ENCODE measurements at places on chromosomes 12 and 14.

GRCh38 chr12:52014567-52015530 lies 8.1 kb downstream of the TAMALIN start:
- no peak for DNase-seq

DNA sequence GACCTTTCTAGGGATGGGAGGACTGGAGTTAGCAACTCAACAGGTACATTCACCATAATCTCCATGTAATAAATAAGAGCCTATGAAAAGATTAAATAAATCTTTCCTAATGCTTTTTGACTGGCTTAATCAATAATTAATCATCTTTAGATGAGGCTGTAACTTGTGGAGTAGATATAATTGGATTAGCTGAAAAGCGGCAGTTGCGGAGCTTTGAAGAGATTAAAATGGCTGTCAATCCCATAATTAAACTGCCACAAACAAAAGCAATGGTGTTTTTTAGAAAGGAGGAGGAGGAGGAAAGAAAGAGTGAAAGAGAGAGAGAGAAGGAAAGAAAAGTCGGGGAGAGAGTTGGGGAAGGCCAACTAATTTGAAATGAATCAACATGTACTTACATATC lies 70.7 kb upstream of the TMEM263 start:
- no peak for DNase-seq

DNA sequence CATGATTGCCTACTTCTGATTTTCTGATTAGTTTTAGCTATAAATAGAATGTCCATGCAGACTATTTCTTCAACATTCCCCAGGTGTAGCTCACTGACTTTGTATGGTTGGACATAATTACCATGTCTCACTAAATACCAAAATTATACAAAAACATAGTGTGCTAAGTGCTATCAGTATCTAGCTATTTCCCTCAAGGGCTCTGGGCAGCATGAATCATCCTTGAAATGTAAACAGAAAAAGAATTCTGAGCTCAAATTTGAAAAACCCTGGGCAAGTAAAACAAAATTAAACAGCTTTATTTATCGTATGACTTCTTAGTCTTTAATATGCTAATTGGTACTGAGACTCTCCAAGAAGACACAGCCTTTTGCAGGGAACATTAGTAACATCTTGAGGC lies 82.9 kb downstream of the SPATA7 start:
- no peak for DNase-seq

- DNase-seq = no peak
These were observed 8.5 kb downstream of the RACGAP1 start for GRCh38 chr12:50016501-50017475.

GRCh38 chr12:94602024-94602423 lies 48.3 kb downstream of the TMCC3 start:
- DNase-seq = no peak

GRCh38 chr14:89574420-89574819 lies 157.4 kb upstream of the FOXN3 start:
- no peak for DNase-seq

GRCh38 chr14:65496178-65496993 lies 83.9 kb downstream of the FUT8 start:
- DNase-seq = no peak

- no peak for DNase-seq
These were observed 10.0 kb downstream of the NUAK1 start for GRCh38 chr12:106128585-106129328.

- no peak for DNase-seq
These were observed 60.7 kb downstream of the SPPL3 start for GRCh38 chr12:120843472-120843871.

- DNase-seq = no peak
These were observed 15.9 kb downstream of the PACS2 start for GRCh38 chr14:105330491-105330895.

DNA sequence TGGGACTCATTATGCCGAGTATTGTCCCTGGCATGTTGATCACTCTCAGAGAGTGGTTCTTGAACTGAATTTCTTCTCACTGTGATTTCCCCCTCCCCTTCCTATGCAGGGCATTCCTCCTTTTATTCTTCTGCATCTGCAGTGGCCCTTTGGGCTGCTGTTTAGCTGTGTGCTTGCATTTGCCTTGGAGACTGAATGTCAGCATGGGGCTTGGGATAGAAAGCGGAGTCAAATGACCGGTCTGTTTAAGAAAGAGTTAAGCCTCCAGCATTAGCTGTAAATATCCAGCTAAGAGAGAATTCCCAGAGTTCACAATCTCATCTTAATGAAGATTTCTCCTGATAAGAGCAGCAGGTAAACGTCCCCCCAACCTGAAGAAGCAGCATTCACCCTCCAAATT lies 65.6 kb upstream of the RMST start:
- no peak for DNase-seq

DNA sequence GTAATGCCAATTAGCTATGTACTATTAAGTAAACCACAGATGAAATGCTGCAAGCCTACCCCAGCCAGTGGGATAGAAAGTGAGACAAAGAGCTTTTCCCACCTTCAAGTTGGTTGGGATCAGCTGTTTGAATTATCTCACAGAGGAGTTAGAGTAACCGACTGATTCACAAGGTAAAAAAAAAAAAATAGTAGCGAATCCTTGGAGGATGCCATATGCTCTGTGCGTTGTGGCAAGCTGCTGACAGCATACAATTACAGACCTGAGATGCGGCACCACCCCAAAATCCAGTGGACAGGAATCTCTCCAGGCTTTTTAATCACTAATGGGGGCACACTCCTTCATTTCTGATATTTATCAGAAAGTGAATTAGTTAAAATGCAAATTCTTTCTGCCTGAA lies 157.0 kb upstream of the RMST start:
- DNase-seq = no peak

DNA sequence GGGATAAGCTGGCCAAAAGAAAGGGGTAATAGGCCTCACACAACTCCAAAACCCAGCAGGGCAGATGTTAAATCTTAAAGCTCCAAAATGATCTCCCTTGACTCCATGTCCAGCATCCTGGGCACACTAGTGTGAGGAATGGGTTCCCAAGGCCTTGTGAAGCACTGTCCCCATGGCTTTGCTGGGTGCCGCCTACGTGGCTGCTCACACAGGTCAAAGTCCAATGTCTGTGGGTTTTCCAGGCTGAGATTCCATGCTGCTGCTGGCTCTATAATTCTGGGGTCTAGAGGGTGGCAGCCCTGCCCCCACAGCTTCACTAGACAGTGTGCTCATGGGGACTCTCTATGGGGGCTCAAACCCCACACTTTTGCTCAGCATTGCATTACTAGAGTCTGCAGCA lies 145.3 kb upstream of the GRIN2B start:
- DNase-seq = no peak

DNA sequence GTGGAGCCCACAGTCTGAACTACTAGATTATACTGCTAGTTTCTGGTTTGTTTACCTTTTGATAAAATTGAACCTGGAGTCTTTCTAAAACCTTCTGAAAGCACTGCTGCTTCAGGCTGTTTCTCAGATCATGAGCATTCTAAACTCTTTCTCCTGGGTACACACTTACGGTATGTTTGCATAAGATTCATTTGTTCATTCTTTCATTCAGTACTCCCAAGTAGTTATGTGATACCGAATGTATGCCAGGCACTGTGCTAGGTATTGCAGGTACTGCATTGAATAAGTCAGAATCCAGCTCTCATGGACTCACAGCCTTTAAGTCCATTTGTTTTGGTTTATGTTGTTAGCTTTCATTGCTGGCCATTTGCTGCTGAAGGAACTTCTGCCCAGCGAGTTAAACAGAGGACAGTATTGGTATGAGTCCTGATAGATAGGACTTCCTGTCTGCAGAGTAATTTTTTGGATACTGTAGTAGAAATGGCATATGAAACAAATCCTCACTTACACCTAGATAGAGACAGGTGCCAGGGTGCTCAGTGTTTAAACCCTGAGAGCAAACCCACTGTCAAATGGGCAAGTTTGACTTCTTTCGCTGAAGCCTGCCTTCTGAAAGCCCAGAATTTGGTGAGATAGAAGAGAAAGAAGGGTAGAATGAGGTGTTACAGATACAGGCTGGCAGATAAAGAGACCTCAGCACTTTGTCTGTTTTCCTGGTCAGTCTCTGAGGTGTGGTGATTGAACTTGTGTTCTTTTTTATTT lies 2.1 kb downstream of the SUSD6 start:
- no peak for DNase-seq

DNA sequence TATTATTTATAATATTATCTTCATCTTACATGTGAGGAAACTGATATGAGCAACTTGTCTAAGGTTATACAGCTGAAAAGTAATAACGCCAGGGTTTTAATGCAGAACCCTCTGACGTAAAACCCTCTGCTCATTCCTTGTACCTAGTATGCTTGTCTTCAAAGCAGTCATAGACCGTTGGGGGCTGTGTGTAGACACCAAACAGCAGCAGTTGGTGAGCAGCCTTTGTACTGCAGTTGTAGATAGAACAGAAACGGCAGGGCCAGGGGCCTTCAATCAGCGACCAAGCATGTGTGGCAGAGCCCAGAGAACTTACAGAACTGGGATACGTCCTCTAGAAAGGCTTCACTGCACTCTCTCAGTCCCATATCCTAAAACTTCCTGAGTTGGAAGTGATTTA lies 28.1 kb downstream of the EVL start:
- DNase-seq = no peak

DNA sequence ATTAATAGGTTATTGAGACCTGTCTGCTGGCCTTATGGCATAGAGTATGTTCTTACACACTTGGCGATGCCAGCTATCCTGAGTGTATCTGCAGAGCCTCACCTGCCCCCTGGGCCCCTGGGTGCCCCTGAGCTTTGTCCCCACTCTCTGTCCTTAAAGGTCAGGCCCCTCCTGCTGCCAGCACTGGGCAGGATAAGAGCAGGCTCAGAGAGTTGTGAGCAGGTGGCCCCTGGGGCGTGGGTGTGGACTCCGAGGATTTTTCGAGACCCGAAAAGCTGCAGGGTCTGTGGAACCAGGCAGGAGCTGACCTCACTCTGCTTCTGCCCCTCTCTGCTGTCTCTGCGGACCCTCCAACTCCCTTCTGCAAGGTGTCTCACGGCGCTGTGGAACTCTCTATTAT lies 8.2 kb downstream of the HIP1R start:
- no peak for DNase-seq

DNA sequence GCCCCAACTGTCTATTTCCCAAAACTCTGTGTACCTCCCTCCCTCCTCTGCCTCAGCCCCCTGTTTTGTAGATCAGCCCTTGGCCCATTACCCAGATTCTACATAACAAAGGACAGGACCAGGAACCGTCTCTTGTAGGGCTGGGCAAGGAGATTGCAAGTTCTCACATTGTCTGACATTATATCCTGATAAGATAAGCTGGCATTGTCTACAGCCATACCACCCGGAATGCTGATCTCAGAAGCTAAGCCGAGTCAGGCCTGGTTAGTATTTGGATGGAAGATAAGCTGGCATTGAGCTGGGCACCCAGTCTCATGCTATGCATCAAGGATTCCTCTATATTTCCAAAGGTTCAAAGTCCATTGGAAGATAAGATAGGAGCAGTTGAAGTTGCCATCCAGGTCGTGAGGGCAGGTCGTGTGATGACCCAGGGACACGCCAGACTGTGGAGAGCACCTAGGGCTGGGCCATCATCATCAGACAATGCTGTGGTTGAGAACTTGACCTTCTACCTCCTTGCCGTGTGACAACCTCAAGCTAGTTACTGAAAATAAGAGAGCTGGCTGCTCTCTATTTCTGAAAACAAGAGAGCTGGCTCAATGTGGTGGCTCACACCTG lies 29.5 kb downstream of the PHETA1 start:
- DNase-seq = no peak

- DNase-seq = no peak
These were observed 27.8 kb downstream of the GPHB5 start for GRCh38 chr14:63290741-63291430.

- no peak for DNase-seq
These were observed 3.1 kb downstream of the PYGL start for GRCh38 chr14:50941151-50941550.

DNA sequence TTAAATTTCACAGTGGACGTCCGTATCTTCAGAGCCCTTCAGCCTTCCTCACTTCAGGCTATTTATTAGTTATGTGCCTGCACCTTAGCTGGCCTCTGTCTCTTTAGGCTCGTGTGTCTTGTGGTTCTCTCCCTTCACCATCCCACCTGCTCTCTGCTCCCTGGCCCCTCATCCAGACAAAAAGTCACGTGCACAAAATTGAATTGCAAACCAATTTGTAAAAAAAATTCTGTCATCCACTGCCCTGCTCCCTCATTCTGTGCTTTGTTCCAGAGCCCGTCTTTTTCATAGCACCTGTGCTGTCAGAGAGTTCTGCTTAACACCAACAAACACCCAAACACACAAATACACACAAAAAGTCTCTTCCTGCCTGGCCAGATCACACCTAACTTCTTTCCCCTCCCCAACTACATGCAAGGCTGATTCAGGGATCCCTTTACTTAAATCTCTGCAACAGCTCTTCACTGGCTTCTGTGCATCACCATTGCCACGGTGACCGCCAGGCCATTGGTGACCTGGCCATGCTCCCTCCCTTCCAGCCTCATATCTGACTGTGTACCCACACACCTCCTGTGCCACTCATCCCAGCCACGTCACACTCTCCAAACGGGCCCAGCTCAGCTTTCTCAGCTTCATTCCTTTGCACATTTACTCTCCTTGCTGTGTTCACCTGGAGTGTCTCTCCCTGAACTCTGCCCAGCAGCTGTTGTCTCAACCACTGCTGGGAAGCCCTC lies 205.7 kb downstream of the TTC8 start:
- DNase-seq = no peak

- no peak for DNase-seq
These were observed 9.4 kb upstream of the OSBPL8 start for GRCh38 chr12:76568888-76569551.

- DNase-seq = no peak
These were observed 22.3 kb upstream of the PLEKHH1 start for GRCh38 chr14:67510836-67511235.

DNA sequence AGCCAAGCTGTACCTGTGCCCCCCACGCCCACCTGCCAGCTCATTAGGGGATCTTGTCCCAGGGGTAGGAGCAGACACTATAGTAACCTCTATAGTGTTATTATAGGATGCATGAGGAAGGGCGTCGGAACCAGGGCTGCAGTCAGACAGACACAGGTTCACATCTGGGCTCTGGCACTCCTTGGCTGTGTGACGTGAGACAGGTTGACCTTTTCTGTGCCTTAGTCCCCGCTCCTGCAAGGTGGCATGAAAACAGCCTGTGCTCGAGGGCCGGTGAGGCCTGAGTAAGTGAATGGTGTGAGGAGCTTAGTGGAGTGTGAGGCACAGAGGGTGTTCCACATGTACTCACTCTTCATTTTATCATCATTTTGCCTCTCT lies 19.0 kb downstream of the ASB2 start:
- DNase-seq = no peak

GRCh38 chr14:38593476-38593875 lies 337.6 kb upstream of the CLEC14A start:
- no peak for DNase-seq

All from GM13976 (cell line).